ENCODE measurements at places on chromosomes 1 and 21. TPM values are rescaled to one million over a fixed set of nuclear protein-coding genes. Genes with fewer than 3 reads are reported as not detected.

DNA sequence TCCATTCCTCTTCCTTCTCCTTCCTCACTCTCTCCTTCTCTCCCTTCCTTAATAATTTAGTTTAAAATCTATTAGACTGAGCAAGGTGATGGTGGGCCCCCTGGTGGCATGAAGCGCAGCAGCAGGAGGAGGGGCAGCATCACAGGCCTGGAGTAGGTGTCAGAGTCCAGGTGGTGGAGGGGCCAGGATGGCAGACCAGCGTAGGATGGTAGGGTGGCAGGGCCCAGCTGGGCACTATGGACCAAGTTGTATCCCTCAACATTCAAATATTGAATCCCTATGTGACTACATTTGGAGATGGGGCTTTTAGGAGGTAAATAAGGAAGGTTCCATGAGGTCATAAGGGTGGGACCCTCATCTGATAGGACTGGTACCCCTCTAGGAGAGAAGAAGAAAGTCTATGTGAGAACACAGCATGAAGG is 61.0 kb downstream of the WDR4 start:
- DNase-seq, result no peak

GRCh38 chr1:104235141-104235540 is 485.4 kb downstream of the AMY1C start:
- no peak for DNase-seq

Gene TMEM269
- 1.9 TPM for total RNA-seq

Gene CELA2A
- total RNA-seq, result not detected

- DNase-seq, result no peak
Observed at GRCh38 chr1:152089014-152089674, at the start of gene TCHHL1. Gene TCHHL1 (minus strand): TSS chr1:152089064. CDS start chr1:152088143, 921 bp downstream.

Gene HCRTR1
- total RNA-seq, result not detected

Gene RGS13
- total RNA-seq, result 0.64 TPM

- DNase-seq, result no peak
Observed at GRCh38 chr1:50661626-50662025, 238.4 kb upstream of the DMRTA2 start.

- no peak for DNase-seq
Observed at GRCh38 chr1:116254776-116255175, 118.3 kb upstream of the ATP1A1 start.

- DNase-seq, result no peak
Observed at GRCh38 chr1:43834280-43835081, 99.1 kb upstream of the ARTN start.

DNA sequence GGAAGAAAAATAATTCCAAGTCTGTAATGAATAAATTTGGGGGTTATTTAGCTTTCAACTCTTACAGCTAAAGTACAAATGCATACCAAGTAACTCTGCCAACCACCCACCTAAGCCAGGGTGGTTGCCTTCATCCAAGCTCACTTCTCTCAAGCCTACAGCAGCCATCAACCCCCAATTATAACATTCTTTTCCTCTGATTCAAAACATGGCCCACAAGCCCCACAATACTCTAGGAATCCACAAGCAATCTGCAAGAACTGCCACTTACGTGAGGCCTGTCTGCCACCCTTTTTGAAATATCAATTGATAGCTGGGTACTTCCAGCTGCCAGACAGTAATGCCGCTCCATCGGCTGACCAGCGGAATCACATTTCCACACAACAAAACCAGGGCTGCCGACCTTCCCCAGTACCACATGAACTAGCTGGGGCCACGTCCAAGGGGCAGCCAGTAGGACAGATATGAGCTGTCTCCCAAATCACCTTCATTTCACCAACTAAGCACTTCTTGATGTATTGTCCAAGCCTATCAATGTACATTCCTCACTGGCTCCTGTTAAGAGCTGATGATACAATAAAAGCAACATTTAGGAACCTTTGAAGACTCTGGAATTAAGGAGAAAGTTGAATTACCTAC is 3.2 kb downstream of the LBR start:
- no peak for DNase-seq

Gene MANEAL
- 2.8 TPM for total RNA-seq

GRCh38 chr1:205656236-205656635 is 24.1 kb downstream of the SLC45A3 start:
- no peak for DNase-seq

Gene PPIAL4G
- 0.24 TPM for total RNA-seq

Gene IFI44L
- 3.8 TPM for total RNA-seq

- no peak for DNase-seq
Observed at GRCh38 chr1:207813512-207813881, 61.6 kb downstream of the CD46 start.

DNA sequence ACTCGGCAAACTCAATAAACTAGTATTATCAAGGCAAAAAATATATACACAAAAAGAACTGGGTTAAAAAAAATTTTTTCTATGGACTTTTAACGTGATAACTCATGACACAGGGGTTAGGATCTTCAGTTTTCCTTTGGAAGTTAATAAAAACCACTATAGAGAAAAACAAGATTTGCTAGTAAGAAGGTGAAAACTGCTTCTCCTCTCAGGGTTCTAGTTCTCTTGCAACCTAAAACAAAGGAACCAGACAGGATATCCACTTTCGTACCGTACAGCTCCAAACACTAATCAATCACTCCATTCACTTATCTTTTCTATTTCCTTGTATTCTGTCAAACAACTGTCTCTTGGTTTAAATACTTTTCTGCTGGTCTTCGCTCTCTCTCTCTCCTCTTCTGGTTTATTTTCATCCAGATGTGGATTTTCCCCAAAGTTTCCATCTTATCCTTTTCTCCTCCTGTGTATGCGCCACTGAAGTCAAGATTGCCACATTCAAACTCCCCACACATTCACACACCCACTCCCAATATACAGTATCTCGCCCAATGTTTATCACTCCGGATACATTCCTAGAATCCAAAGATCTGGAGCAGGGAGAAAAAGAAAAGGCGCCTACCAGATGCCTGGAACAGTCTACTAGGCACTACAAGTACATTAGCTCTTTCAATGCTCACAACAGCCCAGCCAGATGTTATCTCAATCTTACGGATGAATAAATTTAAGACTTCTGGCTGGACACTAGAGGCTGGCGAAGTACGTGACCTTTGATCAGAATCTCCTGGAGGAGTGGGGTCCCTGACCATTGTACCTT is 775 bp upstream of the PRPF38B start:
- DNase-seq, result no peak

DNA sequence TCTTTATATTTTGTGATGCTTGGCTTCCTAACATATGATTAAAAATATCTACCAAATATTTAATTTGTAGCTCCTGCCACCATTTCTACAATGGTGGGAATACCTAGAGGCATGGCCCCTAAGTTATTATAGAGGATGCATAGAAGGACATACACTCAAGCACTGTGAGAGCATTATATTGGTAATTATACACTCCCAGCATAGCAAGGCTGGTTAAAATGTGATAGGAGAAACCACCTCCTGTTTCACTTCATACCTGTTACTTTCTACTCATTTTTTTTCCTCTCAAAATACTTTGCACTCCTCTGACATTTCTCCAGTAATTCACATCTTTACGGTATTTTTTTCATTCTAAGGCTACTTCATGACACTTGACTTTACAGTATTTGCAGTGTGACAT is 92.9 kb downstream of the HS2ST1 start:
- DNase-seq, result no peak

- DNase-seq, result no peak
Observed at GRCh38 chr1:41942278-41942677, 23.6 kb upstream of the HIVEP3 start.

Gene WASF2
- 110 TPM for total RNA-seq

- DNase-seq, result no peak
Observed at GRCh38 chr1:24426744-24427544, 11.3 kb downstream of the NIPAL3 start.

DNA sequence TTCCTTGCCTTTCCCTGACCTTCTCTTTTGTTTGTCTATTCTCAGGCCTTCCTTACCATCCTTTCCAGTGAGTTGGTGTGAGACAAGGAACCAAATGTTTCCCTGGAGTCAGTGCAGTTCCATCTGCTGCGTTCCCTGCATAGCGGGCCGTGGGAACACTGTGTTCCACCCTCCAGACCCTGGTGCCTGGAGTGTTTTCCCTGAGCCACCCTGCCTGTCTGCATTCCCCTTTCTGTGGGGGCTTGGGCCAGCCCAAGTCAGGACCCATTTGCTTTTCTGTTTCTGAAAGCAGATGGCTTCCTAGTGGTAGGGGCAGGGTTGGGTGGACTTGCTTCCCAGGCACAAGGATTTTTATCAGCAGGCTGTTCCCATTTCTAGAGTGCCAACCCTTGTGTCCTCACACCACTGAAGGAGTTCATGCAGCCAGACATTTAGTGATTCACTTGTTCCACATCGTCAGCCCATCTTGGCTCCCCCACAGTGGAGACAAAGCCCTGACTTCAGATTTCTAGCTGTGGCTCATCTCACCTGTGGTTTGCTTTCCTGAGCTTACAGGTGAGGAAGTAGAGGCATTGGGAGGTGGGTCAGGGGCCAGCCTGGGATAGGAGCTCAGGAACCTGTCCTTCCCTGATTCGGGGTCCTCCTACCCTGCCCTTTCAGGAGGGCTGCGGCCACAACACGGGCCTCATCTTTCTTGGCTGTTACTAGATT is 14.1 kb upstream of the MYOG start:
- peak; percentile 25 for DNase-seq

Gene KCNE2
- total RNA-seq, result not detected

DNA sequence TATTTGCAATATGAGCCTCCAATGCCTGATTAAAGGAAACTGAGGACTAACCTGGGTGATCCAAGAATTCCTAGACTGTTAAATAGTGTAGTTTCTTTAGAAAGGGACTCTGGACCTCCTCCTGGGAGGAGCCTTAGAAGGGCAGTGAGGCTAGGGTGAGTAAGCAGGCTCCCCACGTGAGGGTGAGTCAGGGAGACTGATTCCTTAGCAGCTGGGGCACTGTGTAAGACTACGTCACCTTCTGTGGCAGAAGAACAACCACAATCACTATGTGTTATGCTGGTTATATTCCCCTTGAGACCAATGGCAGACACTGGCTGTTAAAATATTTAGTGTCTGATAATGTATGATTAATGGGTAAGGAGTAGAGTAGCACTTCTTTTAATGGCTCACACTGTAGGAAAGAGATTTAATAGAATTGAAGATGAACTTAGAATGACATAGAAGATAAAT is 53.3 kb upstream of the SYT14 start:
- peak; percentile 70 for DNase-seq

GRCh38 chr1:18583326-18583941 is 47.2 kb upstream of the PAX7 start:
- DNase-seq, result no peak

GRCh38 chr1:29145739-29146437 is 22.2 kb upstream of the TMEM200B start:
- no peak for DNase-seq

DNA sequence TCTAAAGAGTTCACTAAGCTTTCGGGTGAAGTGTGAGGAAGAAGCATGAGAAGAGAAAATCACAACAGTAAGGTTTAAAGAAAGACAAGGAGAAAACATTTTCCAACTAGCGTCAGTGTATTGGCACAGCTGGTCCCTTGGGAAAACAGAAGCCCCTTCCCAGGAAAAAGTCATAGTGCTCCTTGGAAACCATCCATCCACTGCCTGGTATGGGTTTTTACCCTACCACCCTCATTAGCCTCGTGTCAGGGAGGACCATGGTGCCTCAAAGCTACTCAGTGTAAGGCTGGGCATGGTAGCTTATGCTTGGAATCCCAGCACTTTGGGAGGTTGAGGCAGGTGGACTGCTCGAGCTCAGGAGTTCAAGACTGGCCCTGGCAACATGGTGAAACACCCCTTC is 12.7 kb downstream of the AADACL4 start:
- no peak for DNase-seq

Gene PTPN7
- 227 TPM for total RNA-seq

DNA sequence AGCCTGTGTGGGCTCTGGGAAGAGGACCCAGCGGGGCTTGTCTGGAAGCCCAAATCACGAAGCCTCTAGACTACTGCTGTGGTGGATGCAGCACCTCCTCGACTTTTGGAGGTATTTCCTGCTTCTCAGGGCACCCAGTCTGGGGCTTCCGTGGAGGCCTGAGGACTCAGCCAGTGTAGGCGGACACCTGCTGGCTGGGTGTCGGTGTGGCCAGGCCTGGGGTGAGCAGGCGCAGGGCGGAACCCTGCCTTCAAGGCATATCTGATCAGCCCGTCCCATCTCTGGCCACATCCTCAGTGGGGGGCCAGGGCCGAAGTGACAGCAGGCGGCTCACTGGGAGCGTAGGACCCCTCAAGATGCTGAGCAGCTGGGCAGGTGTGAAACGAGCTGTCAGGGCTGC is 6.9 kb downstream of the PLCH2 start:
- no peak for DNase-seq

GRCh38 chr1:22258698-22259097 is 115.8 kb upstream of the WNT4 start:
- DNase-seq, result no peak

Gene OR6K3
- total RNA-seq, result not detected

DNA sequence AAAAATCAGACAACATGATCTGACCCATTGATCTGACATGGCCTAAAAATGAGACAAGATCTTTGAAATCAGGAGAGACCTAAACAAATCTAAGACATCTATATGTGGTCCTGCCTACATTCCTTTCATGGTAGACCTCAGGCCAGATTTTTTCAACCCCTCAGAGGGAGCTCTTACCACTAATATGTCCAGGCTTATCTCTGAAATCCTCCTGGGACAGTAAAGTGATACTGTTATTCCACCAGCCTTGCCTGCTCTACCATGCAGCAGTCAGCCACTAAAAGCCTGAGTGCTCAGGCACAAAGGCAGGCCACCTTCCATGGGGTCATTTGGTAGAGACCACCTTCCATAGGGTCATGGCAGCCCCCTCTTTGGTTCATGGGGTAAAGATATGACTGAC is 126.9 kb downstream of the TBX15 start:
- no peak for DNase-seq

- no peak for DNase-seq
Observed at GRCh38 chr1:215863796-215864195, 296.7 kb downstream of the KCTD3 start.

DNA sequence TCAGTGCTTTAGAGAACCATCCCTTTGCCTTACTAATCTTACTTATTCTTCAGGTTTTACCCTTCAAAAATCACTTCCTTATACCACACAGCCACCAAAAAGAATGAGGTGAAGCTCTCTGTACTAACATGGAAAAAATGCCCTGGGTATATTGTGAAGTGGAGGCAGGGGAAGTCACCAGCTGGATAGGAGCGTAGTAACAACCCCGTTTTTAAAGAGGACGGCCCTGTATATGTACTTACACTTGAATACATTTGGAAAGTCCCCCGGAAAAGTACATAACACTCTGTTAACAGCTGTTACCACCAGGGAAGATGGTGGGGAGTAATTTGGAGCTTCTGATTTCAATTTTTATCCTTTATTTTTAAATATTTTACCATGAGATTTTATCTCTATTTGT is 28.2 kb upstream of the KHDRBS1 start:
- DNase-seq, result no peak

GRCh38 chr1:221227460-221227859 is 348.2 kb downstream of the HLX start:
- DNase-seq, result no peak

Measured in natural killer cell treated with Interleukin-12 subunit alpha and Interleukin-12 subunit beta and Interleukin-15 and Interleukin-18, amount 100 ng/mL, for 72 hours (primary cell).